ENCODE measurements at places on chromosomes 4 and X. TPM values are rescaled to one million over a fixed set of nuclear protein-coding genes. Genes with fewer than 3 reads are reported as not detected.
A peak's percentile ranks its signal among the peaks of the same experiment; 100 is the strongest.

The HGFAC gene
- total RNA-seq, result not detected

The MED12 gene
- 14.1 TPM for total RNA-seq

DNA sequence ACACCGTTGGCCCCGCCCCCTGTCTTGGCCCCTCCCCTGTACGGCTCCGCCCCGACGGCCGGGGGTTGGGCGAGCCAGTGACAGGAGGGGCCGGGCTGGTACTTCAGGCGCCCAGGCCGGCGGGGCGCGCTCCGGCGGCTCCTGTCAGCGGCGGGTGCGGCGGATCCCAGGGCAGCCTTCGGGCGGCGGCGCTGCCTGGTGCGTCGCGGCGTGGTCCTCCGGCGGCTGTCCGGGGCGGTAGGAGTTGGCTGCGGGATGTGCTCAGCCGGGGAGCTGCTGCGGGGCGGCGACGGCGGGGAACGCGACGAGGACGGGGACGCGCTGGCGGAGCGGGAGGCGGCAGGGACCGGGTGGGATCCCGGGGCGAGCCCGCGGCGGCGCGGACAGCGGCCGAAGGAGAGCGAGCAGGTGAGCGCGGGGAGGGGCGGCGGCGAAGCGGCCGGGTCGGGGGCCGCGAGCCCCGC is at the start of gene FAM241A:
TSS of gene FAM241A (plus strand) at position 129 of the 464 bp plus-strand sequence. CDS start at position 256, 127 bp downstream.
- peak; percentile 73 for DNase-seq

- DNase-seq, result no peak
Observed at GRCh38 chr4:41575207-41575606, 37.2 kb downstream of the LIMCH1 start.

- DNase-seq, result no peak
Observed at GRCh38 chrX:23662853-23663252, 4.4 kb upstream of the PRDX4 start.

- DNase-seq, result no peak
Observed at GRCh38 chrX:137428766-137429591, 136.9 kb upstream of the ZIC3 start.

- peak; percentile 2 for DNase-seq
Observed at GRCh38 chr4:104967034-104967401, 179.7 kb upstream of the TET2 start.

All from SK-MEL-5 (cell line).